ENCODE measurements at places on chromosomes 2 and 18.

GRCh38 chr2:189287982-189288521 is 108.5 kb upstream of the COL5A2 start:
- peak; percentile 38 for DNase-seq

DNA sequence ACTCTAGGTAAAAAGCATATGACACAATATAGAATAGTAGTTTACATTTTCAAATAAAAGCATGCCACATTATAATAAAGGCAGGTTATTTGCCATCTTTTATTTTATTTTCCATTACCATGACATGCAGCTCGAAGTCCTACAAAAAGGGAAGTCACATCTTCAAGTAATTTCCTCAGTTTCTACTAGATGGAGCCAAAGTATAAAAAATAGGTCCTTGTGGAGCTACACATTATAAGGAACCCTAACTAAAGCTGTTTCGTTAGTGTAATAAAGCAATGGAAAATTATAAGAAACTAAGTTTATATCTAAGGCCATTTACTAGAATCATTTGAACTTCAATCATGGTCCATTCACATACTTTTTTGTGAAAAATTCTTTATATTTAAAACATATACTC is 674.5 kb downstream of the KCNJ3 start:
- DNase-seq: peak; percentile 33

GRCh38 chr18:50240080-50240563 is 26.2 kb downstream of the CFAP53 start:
- DNase-seq: no peak

- no peak for DNase-seq
Observed at GRCh38 chr2:215542690-215543089, 106.8 kb upstream of the FN1 start.

DNA sequence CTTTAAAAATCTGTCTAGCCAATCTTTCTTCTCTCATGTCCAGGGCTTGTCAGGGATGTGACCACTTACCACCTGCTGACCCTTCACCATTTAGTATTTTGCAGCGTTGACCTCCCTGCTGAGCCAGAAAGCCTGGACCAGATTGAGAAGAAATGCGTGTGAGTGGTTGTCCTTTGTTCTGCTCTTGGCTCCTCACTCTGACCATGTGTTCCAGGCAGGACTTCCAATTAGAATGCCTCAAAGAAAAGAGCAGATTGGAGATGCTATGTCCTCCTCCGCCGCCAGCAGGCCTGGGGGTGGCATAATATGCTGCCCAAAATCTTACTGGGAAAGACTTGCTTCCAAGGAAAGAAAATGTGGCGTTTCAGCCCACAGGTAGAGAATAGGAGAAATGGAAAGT is 894.1 kb downstream of the SLC4A3 start:
- DNase-seq: peak; percentile 67

DNA sequence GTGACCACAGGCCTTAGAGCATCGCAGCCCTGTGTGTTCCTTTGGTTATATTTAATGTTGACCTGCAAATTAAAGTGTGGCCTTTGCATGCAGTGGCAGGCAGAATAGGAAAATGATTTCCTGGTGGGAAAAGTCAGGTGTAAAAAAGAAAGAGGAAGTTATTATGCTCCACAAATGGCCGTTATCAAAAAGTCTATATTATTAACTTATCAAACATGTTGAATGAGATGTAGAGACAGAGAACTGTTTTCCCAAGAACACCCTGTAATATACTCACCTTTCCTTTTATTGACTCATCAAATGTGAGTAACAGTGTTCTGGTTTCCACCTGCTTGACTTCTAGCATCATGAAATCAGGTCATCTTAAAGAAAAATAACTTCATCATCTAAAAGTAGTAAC is 35.3 kb downstream of the MEIS1 start:
- no peak for DNase-seq

DNA sequence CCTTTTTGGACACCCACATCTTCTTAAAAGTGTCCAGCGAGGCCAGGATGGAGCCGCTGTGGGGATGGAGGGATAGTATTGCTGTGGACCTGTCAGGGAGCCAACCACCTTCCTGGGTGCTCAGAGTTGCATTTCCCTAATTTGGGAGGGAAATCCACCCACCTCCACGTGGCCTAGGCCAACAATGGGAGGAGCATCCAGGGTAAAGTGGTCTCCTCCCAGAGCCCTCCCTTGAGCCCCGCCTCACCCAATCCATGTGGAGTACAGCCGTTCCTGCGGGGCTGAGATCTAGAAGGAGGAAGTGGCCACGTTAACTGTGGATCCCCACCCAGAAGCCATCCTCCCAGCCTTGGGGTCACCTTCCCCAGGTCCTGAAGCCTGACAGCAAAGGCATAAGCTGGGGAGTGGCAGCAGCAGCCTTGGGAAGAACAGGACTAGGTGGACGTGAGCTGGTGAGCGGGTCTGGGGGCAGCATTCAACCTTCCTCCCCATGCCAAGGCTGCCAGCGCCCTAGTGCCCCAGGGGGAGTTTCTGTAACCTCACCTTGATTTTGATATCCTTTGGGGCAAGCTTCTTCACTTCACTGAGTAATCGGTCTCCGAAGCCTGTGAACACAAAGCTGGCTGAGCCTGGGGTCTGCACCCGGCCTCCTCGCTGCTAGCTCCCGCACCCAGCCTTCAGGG is 6.8 kb downstream of the ACTR1B start:
- no peak for DNase-seq

GRCh38 chr18:5238371-5238976 is 41.4 kb upstream of the AKAIN1 start:
- DNase-seq: no peak

DNA sequence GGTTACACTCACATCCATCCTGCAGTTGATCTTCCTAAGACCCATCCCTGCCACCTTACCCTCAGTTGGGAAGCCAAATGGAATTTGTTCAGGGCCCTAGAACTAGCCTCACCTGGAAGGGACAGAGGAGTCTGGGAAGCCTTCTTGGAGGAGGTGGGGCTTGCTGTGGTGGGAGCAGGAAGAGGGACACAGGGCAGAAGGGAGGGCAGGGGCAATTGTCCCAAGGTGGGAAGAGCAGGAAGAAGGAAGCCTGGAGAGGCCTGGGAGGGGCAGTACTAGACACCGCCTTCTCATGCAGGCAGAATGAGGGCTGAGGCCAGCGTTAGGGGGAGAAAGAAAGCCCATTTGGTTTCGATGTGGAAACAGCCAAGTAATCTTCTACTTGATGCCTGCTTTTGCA is 34.1 kb upstream of the ASPRV1 start:
- no peak for DNase-seq

GRCh38 chr2:215672406-215672805 is 236.5 kb upstream of the FN1 start:
- DNase-seq: no peak

GRCh38 chr2:235563056-235563910 is 69.4 kb downstream of the AGAP1 start:
- DNase-seq: no peak

GRCh38 chr2:201680743-201681142 is 17.7 kb downstream of the MPP4 start:
- no peak for DNase-seq

DNA sequence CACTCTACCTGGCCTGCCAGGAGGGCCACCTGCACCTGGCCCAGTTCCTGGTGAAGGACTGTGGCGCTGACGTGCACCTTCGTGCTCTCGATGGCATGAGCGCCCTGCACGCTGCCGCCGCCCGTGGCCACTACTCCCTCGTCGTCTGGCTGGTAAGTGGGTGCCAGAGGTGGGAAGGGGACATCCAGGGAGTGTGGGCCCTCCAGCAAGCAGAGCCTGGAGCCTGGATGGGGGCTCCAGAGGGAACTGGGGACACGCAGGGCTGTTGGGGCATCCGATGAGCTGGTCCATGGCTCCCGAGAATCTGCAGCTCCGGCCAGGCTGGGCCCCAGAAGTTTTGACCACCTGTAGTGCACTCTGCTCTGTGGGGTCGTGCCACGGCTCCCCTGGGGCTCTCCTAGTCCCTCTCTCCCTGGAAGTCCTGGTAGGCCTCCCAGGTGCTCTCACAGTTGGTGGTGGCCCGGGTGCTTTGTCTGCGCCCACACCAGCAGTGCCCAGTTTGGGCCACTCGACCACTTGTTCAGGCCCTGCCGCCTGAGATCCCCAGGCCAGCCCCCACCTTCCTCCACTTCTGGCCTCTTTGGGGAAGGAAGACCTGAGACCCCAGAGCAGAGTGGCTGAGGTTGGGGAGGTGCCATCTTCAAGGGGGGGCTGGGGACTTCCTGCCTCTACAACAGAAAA is 4.7 kb downstream of the ESPNL start:
- no peak for DNase-seq

GRCh38 chr2:46902465-46902864 is 13.1 kb downstream of the MCFD2 start:
- no peak for DNase-seq

GRCh38 chr2:105629634-105630033 is 115.1 kb upstream of the NCK2 start:
- DNase-seq: no peak

- DNase-seq: no peak
Observed at GRCh38 chr2:181686576-181687185, 6.4 kb upstream of the NEUROD1 start.

DNA sequence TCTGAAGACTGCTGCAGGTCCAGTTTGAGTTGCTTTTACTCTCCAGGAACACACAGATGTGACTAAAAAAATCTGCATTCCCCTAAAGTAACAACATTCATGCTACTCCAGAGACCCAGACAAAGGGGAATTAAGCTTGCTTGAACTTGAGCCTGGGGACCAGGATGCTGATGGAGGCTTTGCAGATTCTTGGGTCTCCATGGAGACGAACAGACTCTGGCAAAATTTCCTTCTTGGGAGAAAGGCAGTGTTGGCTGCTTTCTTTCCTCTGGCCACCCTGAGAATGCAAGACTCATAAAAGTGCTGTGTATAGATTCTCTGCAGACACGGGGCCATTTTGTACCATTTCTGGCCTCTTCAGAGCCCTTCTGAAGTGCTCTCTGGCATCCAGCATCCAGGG is 112.0 kb downstream of the ACTR3 start:
- DNase-seq: no peak

DNA sequence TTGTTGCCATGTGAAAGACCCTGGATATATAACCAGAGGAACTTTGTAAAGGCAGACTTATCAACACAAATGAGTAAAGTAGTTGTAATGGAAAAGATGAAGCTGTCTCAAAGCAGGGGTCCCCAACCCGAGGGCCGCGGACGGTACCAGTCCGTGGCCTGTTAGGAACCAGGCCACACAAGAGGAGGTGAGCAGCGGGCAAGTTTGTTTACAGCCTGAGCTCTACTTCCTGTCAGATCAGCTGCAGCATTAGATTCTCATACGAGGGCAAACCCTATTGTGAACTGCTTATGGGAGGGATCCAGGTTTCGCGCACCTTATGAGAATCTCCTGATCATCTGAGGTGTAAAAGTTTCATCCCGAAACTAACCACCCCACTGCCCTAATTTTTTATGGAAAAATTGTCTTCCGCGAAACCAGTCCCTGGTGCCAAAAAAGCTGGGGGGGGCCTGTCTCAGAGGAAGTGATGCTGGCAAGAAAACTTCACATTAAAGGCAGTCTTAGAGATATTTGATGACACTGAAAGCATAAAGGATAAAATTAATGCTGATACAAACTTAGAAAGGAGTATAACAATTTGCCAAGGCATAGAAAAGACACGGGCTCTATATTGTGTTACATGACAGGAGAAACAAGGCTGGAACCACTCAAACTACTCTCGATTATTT is 57.5 kb upstream of the MSTN start:
- DNase-seq: no peak

- no peak for DNase-seq
Observed at GRCh38 chr2:25222477-25223121, 54.2 kb upstream of the POMC start.

GRCh38 chr2:151165105-151165684 is 96.5 kb downstream of the RBM43 start:
- no peak for DNase-seq
